ENCODE measurements at places on chromosomes 5 and 9. TPM values are rescaled to one million over a fixed set of nuclear protein-coding genes. Genes with fewer than 3 reads are reported as not detected.

ACTBL2 gene
- not detected for polyA plus RNA-seq

FRRS1L gene
- 2.8 TPM for polyA plus RNA-seq

FUT7 gene
- polyA plus RNA-seq: not detected

ANKRD20A1 gene
- 0.61 TPM for polyA plus RNA-seq
